ENCODE measurements at places on chromosomes 4 and X.

GRCh38 chr4:147929746-147930145 lies 197.9 kb downstream of the ARHGAP10 start:
- DNase-seq, result no peak

DNA sequence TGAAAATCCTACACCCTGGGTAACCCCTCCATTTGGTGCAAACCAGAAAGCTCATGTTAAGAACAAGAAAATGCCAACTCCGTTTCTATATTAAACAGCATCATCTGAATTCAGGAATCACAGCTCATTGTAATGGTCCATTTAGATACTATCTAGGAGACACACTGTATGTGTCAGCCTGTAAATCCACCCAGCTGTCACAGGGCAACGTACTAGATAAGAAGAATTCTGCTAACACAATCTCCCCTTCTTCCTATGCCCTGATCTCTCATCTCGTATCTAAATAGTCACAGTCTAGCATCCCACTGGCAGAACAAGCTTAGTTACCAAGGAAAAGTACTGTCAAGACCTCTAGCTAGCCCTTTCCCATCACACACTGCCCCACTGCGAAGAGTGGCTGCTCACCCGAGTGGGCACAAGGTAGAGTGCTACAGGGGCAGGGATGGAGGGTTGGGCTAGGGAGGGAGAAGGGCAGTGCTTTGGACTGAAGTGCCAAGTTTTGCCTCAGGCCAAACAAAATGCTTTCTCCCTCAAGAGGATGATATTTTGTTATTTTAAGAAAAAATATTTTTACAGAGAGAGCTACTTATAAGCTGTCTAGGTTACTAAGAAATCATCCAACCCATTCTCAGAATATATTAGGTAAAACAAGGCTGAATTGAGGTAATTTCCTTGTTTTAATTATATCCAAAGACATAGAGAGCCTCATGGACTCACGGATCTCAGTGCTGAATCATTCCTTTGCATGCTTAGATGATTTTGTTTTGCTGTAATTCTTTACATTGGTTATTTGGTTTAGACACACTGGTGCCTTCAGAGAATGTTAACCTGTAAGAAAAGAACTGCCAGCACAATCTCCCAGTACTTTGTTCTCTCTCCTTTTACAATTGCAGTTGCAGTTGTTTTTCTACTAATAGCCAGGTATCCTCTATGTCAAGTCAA lies 196.6 kb downstream of the PRDM5 start:
- DNase-seq, result no peak

DNA sequence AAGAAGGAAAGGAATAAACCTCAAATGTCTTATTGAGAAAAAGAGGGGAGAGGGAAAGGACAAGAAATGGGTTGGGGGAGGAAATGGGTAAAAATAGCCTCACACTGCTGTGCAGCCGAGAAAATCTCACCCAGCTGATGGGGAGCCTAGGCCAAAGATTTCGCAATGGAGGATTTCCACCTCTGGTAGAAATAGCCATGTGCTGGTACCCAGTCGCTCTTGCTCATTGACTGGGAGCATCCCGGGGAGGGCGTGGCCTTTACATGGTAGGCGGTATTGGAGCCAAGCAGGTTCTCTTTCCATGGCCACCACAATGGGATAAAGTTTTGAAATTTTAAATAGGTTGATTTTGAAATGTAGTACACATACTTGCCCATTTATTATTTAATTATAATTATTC lies 255.1 kb upstream of the LDB2 start:
- DNase-seq, result no peak

DNA sequence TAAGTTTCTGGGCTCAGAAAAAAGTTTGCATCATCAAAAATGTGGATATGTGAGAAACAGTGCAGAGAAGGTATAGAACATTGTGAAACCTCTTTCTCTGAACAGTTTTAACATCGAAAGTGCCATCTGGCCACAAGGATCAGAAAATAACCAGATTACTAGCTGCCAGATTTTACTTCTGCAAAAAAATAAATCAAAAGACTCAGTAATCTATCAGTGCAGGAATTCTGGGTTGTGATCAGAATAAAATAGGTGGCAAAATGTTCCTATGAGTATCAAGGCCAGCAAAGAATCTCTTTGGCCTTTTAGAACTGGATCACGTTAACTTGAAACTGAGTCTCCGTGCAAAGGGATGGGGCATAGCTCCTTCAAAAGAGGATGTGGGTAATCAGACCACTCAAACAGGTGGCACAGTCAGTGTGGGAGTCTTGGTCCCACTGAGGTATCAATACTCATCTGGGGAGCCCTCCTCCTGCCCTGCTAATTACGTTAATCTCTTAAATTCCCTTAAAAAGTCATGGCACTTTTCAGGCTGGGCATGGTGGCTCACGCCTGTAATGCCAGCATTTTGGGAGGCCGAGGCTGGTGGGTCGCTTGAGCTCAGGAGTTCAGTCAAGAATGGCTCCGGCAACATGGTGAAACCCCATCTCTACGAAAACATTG lies 26.7 kb upstream of the RBM47 start:
- no peak for DNase-seq
